Kidney (tissue), 22 donors: ENCODE measurements at places on chromosomes 4 and X. TPM values are rescaled to one million over a fixed set of nuclear protein-coding genes. Genes with fewer than 3 reads are reported as not detected.

- H3K4me3 ChIP-seq: no peak overlapping the region
- no peaks in the 10 kb centered on the region for H3K27me3 ChIP-seq
- H3K4me1 ChIP-seq: no peaks in the 10 kb centered on the region
- H3K27ac ChIP-seq: no peak overlapping the region
- H3K36me3 ChIP-seq: no peaks in the 10 kb centered on the region
- DNase-seq: no peak
Observed at GRCh38 chr4:17335371-17335770, 176.5 kb downstream of the QDPR start.

- no peaks in the 10 kb centered on the region for H3K4me1 ChIP-seq
- H3K4me3 ChIP-seq: no peak overlapping the region
- no peak overlapping the region for H3K27ac ChIP-seq
Observed at GRCh38 chr4:152197211-152197610, 338.7 kb downstream of the FBXW7 start.

DNA sequence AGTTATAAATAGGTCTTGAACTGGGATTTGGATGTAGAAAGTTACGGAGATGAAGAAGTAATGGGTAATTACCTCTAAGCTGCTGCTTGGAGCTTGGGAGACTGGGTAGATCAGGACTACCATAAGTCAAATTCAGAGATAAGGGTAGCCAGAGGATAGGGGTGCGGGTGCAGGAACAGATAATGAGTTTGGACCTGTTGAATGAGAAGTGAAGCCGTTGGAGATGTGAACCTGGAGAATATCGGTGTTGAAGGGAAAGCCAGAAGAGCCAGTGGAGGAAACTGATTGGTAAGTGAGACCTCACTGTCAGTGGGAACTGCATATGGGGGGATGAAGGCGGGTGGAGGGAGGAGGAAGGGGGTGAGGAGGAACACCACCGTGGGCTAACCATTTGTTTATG lies 618 bp upstream of the FOXO4 start:
- no peaks in the 10 kb centered on the region for H3K36me3 ChIP-seq

GRCh38 chr4:2353222-2354107 lies 65.0 kb downstream of the ZFYVE28 start:
- no peaks in the 10 kb centered on the region for H3K36me3 ChIP-seq
- H3K4me1 ChIP-seq: no peaks in the 10 kb centered on the region
- H3K27me3 ChIP-seq: no peaks in the 10 kb centered on the region

GRCh38 chrX:68997911-68998310 lies 167.3 kb downstream of the PJA1 start:
- H3K4me1 ChIP-seq: peaks cover 14% of the 10 kb centered on the region
- H3K4me3 ChIP-seq: no peak overlapping the region
- DNase-seq: peak; percentile 30
- H3K27me3 ChIP-seq: no peaks in the 10 kb centered on the region
- no peak overlapping the region for H3K27ac ChIP-seq

GRCh38 chr4:25767877-25768725 lies 94.7 kb downstream of the SEL1L3 start:
- H3K4me1 ChIP-seq: no peaks in the 10 kb centered on the region
- peak; percentile 84 for DNase-seq
- no peak overlapping the region for H3K4me3 ChIP-seq
- no peaks in the 10 kb centered on the region for H3K36me3 ChIP-seq
- no peak overlapping the region for H3K27ac ChIP-seq
- no peaks in the 10 kb centered on the region for H3K27me3 ChIP-seq

NAP1L5 gene
- total RNA-seq: 5.9 TPM

RPS6KA3 gene
- 42.8 TPM for total RNA-seq
